GM13977 (cell line): ENCODE measurements at places on chromosomes 7 and 10.
A peak's percentile ranks its signal among the peaks of the same experiment; 100 is the strongest.

GRCh38 chr10:118034791-118035261 is 11.9 kb downstream of the RAB11FIP2 start:
- DNase-seq: no peak

DNA sequence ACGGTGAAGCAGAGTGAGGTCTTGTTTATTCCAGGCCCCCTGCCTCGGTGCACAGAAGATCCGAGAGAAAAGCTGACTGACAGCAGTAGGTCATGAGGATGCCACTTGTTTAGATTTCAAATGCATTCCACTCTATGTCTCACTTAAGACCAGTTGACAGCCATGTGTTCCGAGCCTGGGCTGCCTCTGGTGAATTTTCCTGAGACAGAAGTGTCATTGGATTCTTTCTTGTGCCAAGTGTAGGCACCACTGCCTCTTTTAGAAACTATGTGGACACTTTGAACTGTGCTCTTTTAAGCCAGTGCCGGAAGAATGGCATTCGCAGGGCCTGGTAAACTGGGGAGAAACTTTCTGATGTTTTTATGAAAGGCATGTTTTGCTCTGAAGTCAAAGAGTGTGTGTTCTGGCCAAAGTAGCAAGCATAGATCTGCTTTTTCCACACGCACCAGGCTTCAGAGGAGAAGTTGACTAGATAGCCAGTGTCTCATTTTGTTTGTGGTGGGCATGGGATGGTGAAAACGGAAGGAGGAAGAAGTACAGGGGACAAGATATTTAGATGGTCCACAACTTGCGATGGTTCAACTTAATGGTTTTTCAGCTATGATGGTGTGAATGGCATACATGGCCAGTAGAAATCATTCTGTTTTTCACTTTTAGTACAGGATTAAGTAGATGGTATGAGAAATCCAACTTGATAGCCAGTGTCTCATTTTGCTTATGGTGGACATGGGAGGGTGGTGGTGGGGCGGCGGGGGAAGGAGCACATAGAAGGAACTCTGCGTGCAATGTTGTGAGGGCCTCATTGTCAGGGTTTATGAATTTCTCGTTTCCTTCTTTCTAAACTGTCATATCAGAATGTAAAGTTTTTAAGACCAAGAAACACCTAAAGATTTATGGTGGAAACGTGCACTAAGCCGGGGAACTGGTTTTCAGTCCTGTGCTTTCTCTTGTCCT is 41.5 kb downstream of the CYP17A1 start:
- DNase-seq: no peak

DNA sequence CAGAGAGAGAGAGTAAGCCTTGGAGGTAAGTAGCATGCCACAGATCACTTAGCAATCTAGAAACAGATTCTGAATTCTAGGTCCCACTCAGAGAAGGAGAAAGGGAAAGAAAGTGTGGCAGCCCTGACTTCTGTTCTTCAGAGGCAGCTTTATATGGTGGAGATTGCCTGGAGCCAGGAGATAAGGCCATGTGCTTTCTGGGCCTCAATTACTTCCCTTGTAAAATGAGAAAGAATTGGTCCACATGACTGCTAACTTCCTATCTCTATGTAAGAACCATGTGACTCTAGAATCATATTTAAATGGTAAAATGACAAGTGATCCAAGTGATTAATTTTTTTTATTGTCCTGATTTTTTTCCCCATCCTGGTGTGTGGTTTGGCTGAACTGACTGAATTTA is 64.1 kb downstream of the HHEX start:
- DNase-seq: no peak

DNA sequence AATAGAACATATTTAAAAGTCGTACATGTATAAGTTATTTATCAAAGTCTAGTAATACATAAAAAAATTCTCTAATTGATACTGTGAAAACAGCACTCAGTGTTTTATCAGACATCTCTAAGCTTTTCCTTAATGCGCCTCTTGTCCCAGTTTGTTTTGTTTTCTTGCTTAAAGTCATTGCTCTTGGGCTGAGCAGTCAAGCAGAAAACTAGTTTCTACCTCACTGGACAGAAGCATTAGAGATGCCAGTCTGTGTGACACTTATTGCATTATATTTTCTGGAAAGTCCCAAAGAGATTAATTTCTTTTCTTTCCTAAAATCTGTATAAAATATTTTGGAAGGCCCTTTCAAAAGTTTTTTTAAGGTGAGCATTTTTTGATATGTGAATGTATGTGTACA is 236.2 kb downstream of the PCLO start:
- DNase-seq: no peak

GRCh38 chr7:40572810-40573465 is 438.1 kb downstream of the SUGCT start:
- DNase-seq: no peak

- no peak for DNase-seq
Observed at GRCh38 chr7:99428972-99429566, 9.5 kb downstream of the PTCD1 start.

- no peak for DNase-seq
Observed at GRCh38 chr7:26813432-26813831, 51.0 kb downstream of the SKAP2 start.

DNA sequence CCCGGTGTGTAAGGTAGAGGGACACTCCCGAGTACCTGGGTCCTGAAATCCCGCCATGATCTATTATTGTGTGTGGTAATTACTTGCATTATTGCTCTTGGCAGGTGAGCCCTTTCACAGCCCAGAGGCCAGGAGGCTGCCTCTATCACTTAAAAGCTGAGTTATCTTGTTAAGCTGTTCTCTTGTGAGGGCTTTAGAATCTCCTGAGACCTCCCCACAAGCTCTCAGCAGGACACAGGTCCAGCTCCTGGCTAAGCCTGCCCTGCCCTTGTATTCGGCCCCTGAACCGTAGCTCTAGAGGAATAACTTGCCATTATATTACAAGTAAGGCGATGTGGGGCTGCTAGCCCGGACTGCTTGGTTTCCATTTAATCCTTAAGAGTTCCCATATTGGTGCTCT is 13.9 kb downstream of the SND1 start:
- DNase-seq: no peak

DNA sequence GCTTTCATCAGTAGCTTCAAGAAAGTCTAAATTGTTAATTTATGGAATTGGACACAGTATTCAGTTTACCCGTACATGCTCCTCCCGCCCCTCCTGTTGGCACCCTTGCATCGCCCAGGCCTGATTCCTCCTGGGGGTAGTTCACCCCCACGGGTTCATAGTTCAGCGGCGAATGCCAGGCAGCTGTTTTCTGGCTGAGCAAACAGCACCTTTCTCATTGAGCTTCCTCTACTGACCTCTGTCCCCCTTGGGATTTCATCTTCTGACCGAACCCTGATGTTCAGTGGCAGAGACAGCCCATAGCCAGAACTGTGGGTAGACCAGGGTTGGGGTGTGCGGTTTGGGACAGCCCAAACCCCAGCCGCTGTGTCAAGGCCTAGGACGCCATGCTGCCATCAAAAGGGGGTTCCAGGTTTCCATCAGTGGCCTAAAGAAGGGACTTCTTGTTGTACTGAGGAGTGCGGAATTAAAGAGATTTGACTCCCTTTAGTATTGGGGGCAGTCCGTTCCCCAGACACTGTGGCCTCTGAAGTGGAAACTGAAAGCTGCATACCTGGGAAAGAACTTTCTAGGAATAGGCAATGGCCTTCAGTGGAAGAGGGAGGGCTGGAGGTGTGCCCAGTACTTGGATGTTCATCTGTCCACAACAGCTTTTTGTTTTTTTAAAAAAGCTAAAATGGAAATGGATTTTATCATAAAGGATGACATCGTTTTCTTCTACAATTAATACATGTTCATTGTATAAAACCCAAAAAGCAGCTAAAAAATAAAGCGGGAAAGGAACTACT is 19.0 kb downstream of the MDH2 start:
- peak; percentile 5 for DNase-seq

- no peak for DNase-seq
Observed at GRCh38 chr7:155166108-155166507, 96.0 kb downstream of the HTR5A start.

DNA sequence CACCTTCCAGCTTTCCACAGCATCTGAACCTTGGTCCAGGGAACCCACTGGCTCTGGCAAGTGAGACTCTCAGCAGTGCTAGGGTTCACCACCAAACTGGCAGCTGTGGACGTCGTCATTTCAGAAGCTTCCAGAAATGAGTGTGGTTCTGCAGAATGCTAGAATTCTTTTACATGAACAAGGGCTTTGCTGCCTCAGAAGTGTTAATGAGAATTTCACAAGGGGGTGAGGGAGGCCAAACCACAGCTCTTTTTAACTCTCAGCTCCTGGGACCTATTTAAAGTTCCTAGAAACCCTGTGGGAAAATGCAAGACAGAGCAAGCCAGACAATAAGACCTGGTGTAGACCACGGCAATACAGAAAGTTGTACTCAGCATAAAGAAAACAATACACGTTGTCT is 129.3 kb upstream of the BET1 start:
- no peak for DNase-seq

- no peak for DNase-seq
Observed at GRCh38 chr7:158145370-158145769, 442.3 kb downstream of the PTPRN2 start.

GRCh38 chr10:84204122-84204521 is 9.8 kb downstream of the CDHR1 start:
- DNase-seq: peak; percentile 75

GRCh38 chr10:13660551-13660920 is 73.8 kb downstream of the PRPF18 start:
- no peak for DNase-seq

DNA sequence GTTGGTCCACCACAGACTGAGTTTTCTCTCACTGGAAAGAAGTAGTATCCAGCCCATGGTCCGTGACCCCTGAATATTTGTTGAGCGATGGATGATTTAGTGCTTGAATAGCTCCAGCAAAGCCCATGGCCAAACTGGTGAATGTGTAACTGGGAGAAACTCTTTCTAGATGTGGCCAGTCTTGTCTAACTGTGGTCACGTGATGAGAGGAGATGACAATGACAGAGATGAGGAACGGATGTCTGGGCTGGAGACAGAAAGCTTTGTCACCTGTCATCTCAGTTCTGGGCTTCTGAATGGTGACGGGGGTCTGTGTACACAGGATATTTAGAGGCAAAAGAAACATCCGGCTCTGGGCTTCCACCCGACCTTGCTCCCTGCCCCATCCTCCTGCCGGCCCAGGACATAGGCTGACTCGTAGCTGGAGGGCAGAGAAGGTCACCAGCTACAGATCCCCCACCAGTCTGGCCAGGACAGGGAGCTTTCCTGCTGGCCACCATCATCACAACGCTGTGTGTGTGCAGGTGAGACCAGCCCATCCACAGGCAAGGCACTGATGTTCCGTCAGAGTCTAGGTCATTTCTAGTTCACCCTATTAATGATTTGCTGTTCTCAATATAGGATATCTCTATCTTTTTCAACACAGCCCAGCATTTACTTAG is 152.5 kb upstream of the TNS3 start:
- no peak for DNase-seq

GRCh38 chr10:74114041-74114448 is 36.6 kb downstream of the AP3M1 start:
- DNase-seq: no peak

GRCh38 chr7:133763076-133763640 is 364.0 kb upstream of the LRGUK start:
- DNase-seq: no peak

- DNase-seq: no peak
Observed at GRCh38 chr7:122260336-122260735, 44.2 kb downstream of the FEZF1 start.

DNA sequence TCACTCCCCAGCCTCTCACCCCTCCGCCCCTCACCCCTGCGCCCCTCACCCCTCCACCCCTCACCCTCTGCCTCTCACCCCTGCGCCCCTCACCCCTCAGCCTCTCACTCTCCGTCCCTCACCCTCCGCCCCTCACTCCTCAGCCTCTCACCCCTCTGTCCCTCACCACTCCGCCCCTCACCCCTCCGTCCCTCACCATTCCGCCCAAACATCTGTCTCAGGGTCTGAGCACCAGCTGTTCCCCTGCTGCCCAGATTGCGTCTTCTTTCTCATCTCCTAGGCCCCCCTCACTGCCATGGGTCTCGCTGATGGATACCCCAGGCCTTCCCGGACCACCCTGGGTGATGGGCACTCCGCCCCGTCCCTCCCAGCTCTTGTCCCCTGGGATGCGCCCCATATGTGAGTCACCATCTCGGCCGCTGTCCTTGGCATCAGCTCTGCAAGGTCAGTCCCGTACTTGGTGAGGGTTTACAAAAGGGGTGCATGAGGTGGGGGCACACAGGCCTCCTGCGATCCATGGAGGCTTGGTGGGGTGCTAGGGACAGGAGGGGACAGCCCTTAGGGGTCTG is 65.4 kb upstream of the GNA12 start:
- DNase-seq: no peak

DNA sequence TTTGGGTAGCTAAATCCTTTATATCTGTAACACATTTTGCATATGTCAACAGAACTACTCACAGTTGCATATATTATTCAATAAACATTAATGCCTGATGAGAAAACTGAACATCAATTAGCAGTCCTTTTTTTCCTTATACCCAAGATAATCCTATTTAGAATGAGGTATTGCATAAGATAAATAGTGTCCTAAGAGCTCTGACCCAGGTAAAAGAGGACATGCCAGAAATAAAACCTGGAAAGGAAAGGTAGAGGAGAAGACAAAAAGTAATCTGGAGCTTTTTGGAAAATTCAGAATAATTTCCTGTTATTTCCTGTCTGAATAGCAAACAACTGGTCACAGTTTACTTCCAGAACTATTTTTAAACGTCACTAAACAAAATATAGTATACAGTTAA is 204.4 kb downstream of the PLXDC2 start:
- DNase-seq: no peak

DNA sequence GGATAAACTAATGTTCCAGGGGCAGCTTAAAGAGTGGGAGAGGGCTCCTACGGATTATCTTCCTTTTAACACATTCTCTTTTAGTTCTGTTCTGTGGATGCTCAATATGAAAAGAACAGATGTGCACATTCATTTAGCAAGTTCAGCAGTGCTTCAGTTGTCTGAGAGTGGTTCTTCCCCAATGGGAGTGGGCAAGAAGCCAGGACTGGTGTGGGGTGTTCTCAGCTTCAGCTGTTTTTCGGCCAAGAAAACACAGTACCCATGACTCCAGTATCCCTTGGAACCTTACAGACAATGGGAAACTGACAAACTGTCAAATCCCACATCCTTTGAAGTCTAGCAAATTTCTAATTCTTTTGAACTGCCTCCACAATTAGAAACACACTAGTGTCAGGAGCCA is 71.5 kb upstream of the LRRC17 start:
- DNase-seq: no peak

DNA sequence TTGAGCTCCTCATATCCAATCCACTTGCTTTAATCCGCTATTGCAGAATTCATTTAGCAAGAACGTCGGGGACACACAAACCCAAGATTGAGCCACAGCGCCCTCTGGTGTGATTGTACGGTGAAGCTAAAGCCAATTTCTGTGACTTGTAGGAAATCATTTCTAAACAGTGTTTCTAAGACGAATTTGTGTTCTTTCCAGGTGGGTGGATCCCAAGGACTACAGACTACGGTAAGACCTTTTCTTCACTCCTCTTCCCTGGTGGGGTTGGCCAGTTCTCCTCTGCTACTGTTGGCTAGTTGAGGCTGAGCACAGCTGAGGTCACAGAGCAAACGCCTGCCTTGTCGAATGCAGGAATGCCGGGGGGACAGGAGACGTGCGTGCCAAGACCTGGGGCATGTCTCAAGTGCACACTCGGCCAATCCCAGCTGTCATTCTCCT is 5.2 kb downstream of the DMBT1 start:
- peak; percentile 59 for DNase-seq
